GM19239 (cell line): ENCODE measurements at places on chromosomes 12 and 14.

GRCh38 chr14:32336702-32337101, 7.6 kb downstream of the AKAP6 start:
- no peak for DNase-seq

GRCh38 chr14:21084396-21084795, 14.1 kb downstream of the ZNF219 start:
- no peak for DNase-seq

DNA sequence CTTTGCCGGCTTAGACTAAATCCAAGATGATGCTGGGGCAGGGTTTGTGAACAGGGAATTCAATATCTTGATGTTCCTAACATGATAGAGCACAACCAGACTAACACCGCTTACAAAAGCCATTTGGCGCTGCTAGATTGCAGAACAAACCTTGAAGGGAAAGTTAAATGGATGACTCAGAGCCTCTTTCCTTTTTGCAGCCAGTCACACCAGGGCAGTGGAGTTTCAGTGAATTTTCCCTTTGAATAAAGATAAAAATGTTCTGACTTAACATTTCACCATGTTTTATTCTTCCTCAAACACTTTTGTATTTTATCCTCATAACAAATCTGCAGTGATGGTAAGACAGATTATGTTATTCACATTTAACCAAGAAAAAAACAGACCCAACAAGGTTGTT, 47.3 kb downstream of the PDE6H start:
- no peak for DNase-seq

- DNase-seq = peak; percentile 32
Observed at GRCh38 chr12:109053382-109054123, 1.2 kb downstream of the USP30 start.

DNA sequence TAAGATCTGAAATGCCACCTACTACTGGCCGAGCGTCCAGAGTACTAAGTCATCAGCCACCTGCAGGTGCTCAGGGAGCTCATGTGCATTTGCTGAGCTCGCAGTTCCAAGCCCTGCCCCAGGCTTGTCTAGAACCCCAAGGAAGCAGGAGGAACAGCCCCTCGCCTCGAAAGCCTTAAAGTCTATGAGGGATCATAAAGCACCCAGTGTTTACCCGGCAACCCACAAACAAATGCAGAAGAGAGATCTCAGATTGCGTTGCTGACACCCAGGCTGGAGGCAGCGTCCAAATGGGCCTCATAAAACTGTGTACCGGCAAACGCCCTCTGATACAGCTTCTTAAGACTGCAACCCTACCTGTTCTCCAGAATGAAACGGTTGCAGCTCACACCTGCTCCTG, 6.8 kb downstream of the KDM2B start:
- no peak for DNase-seq

DNA sequence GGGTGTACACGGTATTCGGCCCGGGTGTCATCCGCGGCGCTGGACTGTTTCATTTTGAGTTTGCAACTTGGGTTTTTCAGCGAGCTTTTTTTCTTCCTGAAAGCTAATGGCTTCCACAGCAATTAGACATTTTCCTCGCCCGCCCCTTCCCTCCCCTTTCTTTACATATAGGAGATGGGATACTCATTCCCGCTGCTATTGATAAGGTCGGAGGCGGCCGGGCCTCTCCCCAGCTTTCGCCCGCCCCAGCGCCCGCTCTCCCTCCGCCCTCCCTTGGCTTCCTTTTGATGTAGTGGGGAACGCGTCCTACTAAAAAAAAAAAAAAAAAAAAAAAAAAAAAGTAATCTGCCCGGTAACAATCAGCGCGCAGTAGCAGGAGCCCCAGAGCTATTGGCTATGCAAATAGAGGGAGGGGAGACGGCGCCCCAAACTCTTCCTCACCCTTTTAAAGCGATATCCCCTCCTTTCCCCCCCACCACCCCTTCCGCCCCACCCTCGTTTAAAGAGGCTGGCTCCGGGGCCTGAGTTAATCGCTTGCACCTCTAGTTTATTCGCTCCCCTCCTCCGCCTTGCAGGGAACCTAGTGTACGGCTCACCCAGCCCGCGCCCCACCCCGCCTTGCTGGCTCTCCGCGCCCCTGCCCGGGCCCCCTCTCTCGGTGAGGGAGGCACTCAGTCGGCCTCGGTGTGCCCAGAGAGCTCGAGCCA, 1.7 kb upstream of the CCND2 start:
- DNase-seq = peak; percentile 68

DNA sequence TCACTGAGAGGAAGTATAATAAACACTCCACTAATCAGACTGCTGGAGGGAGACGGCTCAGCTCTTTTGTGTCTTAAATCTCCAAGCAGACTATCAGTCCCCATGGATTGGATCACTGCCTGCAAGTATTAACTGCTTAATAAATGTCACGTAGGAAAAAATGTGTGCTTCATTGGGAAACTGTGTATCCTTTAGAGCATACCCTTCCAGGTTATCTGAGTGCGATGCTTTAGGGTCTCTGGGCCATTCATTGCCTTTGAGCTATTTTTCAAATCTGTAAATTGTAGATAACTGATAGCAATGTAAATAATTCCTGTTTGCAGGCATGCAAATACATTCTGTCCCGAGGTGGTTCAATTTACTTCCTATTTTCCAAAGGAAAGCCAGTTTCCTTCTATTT, 45.0 kb upstream of the VASH1 start:
- no peak for DNase-seq

GRCh38 chr12:117235261-117235660, 45.0 kb upstream of the FBXO21 start:
- DNase-seq = no peak

DNA sequence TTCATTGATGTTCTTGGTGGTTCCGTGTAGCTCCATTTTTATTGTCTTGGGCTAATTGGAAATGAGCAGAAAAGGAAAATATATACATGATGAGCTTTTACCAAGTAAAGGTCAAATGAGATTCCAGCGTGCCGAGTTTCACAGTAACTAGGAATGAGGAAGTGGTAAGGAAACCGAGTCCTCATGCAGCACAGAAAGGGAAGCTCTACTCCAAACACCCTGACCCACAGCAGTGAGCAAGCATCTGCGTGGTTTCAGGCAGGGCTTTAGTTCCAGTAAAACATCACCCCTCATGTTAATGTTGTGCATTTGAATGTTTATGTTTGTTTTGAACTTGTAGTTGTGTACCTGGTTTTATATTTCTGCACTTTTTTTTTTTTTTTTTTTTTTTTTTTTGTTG, 208.0 kb downstream of the SLC41A2 start:
- DNase-seq = peak; percentile 48

GRCh38 chr12:24952389-24952788, 3.5 kb upstream of the BCAT1 start:
- DNase-seq = no peak

- DNase-seq = no peak
Observed at GRCh38 chr14:32934073-32934880, 4.4 kb upstream of the NPAS3 start.

GRCh38 chr14:105395538-105395854, 2.8 kb upstream of the TEX22 start:
- DNase-seq = no peak

DNA sequence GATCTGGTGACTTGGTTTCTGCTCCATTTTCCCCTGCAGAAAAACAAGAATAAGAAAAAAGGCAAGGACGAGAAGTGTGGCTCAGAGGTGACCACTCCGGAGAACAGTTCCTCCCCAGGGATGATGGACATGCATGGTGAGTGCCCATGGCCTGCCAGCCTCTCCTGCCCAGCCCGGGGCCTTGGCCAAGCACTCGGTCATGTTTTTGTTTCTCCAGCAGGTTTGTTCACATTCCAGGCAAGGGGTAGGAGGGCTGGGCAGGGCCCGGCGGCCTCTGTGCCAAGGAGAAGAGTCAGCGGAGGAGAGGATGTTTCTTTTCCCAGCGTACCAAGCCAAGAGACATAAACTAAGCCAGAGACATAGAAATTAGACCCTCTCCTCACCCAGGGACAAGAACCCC, 13.6 kb downstream of the BCL7A start:
- no peak for DNase-seq

DNA sequence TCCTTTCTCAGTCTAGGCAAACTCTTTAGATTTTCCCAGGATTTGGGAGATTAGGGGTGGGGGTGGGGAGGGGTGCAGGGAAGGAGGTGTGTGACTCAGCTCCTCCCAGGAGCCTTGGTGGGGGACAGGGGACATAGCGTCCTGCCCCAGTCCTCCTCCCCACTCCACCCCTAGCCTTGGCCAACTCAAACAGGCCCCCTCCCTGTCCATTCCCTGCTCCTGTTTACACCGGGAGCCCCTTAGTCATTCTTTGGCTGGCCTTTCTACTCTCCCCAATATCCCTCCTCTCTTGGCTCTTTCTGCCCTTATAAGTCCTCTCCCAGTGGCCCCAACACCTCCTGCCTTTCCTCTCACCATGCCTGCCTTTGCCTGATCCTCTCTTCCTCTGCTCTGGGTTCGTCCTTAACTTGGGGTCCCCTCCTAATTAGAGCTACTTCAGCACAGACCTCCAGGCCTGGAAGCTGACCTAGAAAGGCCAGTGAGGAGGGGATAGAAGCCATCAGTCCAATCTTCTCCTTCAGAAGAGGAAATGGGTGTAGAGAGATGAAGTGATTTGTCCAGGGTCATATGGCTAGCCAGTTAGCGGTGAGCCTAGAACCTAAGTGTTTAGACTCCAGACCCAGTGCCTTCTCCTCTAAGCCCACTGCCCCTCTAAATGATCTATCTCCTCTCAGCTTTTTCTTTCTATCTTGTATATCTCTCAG, 2.3 kb upstream of the ITGA5 start:
- no peak for DNase-seq

DNA sequence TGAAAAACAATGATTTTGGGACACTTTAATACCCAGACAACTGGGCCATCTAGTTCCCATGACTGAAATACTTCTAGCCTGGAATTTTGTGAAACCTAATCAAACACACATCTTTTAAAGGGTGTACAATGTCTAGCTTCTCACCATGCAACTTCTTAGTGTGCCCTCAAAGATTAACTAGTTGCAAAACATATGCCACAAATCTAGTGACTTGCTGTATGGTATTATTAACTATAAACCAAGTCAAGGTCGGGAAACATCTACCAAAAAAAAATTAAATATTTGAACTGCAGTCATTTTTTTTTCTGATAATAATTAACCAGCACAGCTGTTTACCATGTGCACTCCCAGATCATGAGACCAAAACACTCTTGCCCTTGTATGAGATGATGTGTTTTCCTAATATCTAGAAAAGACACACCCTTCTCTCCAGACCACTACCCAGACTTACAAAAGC, 171.8 kb upstream of the FOXN3 start:
- no peak for DNase-seq

GRCh38 chr14:55571125-55571889, 8.7 kb upstream of the KTN1 start:
- no peak for DNase-seq

DNA sequence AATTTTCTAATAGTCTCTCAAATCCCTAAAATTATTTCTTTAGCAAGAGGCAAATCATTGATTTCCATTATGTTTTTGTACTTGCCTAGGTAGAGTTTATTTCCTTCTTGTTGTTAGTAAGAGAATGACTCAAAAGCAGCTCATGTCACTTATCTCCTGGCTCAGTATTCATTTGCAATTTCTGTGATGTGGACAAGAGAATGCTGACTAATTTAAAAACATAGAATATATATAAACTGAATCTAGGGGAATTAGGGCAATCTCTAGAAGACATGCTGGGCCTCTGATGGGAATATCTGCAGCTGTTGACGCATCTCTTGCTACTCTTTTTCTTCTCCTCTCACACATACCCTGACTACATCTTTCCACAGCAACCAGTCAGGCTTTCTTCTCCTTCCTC, 130.8 kb upstream of the PRKD1 start:
- no peak for DNase-seq

GRCh38 chr14:65581799-65582198, 169.3 kb downstream of the FUT8 start:
- no peak for DNase-seq

DNA sequence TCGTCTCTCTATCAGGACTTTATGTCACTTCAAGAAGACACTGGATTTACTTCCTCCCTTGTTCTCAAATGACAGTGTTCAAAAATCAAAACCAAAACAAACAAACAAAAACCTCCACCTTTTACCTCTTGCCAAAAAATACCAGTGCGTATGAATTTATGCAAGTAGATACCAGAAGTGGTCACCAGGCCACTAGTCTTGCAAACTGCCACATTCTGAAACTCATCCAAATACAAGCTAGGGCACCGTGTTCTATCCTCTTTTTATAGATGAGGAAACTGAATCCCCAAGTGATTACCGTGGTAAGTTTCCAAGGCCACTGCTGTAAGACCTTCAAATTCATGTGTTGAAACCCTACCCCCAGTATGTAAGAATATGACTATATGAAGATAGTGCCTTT, 343.9 kb upstream of the KITLG start:
- no peak for DNase-seq

DNA sequence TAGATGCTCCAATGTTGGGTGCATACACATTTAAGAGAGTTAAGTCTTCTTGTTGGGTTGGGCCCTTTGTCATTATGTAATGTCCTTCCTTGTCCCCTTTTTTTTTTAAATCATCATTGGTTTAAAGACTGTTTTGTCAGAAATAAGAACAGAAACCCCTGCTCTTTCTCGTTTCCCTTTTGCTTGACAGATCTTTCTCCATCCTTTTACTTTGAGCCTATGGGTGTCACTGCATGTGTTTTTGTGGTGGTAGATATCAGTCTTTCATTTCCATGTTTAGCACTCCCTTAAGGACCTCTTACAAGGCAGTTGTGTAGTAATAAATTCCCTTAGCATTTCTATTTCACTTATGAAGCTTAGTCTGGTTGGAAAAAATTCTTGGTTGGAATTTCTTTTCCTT, 47.4 kb downstream of the RTN1 start:
- DNase-seq = no peak

- DNase-seq = no peak
Observed at GRCh38 chr12:21850419-21850818, 75.9 kb upstream of the KCNJ8 start.

- DNase-seq = peak; percentile 34
Observed at GRCh38 chr14:93332397-93332852, 411 bp downstream of the BTBD7 start.

GRCh38 chr12:54127538-54128259, 61.1 kb downstream of the SMUG1 start:
- DNase-seq = no peak

DNA sequence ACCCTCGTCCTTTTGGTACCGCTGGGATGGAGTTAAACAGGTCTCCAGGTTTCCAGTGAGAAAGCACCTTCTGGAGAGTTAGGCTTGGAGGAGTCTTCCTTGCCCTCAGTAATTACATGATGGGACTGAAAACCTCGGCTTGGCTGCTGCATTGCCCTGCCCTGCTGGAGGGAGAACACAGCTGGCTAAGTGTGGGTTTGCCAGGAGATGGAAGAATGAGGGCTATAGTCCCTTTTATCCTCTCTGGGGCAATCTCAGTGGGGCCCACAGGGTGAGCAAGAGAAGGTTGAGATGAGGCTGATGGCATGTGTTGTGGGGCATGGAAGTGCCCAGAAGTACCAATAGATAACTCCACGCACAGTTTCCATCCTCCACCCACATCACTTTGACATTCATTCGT, 23.2 kb upstream of the MEG3 start:
- DNase-seq = no peak

DNA sequence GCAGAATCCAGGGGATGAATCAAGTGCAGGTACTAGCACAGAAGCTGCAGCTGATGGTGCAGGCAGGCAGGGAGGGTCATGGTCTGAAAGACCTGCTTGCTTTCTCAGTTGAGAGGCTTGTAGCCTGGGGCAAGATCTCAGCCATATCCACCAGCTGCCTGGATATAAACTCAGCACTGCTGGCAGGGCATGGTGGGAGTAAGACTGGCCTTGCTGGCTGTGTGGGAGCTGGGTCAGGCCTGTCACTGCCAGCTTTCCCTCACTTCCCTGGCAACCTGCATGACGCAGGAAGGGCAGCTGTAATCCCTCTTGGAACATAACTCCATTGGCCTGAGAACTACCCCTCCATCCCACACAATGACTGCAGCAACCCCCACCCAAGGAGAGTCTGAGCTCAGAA, 230.1 kb downstream of the ANO6 start:
- DNase-seq = no peak
